ENCODE measurements at places on chromosomes 7 and 10. TPM values are rescaled to one million over a fixed set of nuclear protein-coding genes. Genes with fewer than 3 reads are reported as not detected.

ANXA8L1 gene
- total RNA-seq = not detected

C10orf143 gene
- total RNA-seq = 1.3 TPM

RET gene
- total RNA-seq = 0.04 TPM

- no peak for DNase-seq
Measured at GRCh38 chr10:108303149-108303548, 1138.6 kb upstream of the SORCS1 start.

GRCh38 chr7:121515630-121516401 is 119.7 kb upstream of the FAM3C start:
- DNase-seq = no peak

- DNase-seq = no peak
Measured at GRCh38 chr10:101162677-101163076, 31.6 kb downstream of the TLX1 start.

- DNase-seq = peak; percentile 38
Measured at GRCh38 chr7:727104-727805, at the start of gene PRKAR1B. PRKAR1B (minus strand) TSS chr7:727281; CDS start chr7:711505, 15,776 bp downstream.

GRCh38 chr7:12637819-12638592 is 49.4 kb upstream of the ARL4A start:
- DNase-seq = peak; percentile 38

- DNase-seq = no peak
Measured at GRCh38 chr7:18396953-18397352, 98.6 kb upstream of the HDAC9 start.

Measured in H4 (cell line).